HCEC 1CT (cell line): ENCODE measurements at places on chromosomes 16 and 17.

GRCh38 chr17:49218941-49219913 is 8.7 kb downstream of the ABI3 start:
- no peak for DNase-seq

DNA sequence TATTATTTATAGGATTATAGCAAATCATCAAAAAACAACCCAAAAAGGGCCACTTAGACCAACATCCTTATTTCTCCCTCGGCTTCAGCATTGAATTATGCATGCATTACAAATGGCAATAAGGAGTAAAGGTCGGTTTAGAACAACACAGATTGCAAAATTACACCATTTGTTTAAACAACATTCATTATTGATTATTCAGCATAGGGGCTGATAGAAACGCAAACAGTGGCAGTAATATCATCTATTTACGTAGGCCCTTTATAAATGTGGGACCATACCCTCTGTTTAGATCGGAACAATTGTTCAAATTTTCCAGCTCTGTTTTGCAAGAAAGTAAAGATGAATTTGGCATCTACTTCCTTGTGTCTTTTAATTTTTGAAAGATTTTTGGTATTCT is 153.3 kb downstream of the WWOX start:
- no peak for DNase-seq

DNA sequence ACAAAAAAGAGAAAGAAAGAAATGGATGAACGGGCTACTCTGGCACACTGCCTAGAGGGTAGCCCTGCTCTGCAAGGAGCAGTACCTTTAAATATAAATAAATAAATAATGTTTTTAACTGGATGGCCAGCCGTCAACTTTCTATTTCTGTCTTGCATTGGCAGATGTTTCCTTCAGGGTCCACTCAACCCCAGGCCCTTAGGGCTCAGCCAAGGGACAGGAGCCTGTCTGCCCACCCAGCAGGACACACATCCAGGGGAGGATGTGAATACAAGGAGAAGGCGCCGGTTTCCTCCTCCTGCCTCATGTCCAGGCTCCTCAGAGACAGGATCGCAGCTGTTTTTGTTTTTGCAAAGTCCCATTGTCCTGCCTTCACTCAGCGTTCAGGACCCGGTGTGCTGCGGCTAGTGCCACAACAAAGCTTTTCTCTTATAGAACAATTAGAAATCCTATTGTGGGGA is 22.6 kb downstream of the TTYH2 start:
- no peak for DNase-seq

GRCh38 chr17:60676758-60677307 is 818 bp upstream of the BCAS3 start:
- no peak for DNase-seq

- no peak for DNase-seq
Measured at GRCh38 chr17:37194208-37194607, 181.6 kb upstream of the C17orf78 start.

DNA sequence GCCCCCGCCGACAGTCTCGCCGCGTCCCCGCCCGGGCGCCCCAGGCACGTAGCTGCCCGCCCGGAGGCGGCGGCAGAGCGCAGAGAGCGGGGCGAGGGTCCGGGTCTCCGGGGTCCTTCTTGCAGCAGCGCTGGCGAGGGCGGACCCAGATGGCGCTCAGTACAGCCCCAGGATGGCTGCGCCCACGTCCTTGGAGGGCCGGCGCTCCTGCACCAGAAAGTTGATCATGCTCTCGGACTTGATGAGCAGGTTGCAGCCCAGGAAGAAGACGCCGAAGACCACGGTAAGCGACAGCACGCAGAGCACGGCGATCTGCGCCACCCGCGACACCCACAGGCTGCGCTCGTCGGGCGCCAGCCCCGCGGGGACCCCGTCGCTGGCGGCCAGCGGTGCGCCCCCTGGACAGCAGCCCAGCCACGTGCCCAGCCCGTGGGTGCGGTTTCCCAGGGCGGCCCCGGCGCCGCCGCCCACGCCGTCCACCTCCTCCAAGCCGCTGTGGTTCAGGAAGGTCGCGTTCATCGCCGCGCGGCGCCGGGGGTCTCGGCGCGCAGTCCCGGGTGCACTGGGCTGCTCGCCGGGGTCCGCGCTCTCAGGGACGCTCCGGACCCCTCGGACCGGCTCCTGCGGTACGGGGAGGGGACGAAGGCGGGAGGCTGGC is 435 bp downstream of the RPRML start:
- DNase-seq = no peak

DNA sequence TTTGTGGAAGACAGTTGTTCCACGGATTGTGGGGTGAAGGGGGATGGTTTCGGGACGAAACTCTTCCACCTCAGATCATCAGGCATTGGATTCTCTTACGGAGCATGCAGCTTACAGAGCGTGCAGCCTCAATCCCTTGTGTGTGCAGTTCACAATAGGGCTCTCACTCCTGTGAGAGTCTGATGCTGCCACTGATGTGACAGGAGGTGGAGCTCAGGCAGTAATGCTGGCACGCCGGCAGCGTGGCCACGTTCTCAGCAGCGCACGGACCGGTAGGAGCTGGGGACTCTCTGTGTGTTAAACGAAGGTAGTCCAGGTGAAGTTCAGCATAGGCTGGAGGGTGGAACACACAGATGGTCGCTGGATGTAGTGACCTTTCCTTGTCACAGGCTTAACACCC is 37.8 kb downstream of the SEC14L1 start:
- no peak for DNase-seq

DNA sequence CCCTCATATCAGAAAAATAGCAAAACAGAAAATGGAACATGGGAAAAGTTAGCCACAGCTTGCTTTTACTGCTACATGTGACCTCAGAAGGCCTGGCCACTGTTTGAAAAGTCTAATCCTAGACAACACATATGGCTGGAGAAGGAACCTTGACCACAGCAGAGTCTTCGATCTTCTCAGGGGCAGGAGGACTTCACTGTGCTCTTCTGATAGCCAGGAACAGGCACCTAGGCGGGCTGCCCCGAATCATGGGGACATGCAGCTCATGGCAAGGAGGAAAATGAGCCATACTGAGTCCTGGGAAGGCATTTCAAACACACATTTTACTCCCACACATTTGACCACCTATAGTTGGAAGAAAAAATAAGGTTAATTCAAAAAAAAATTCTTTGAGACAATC is 31.1 kb upstream of the ADORA2B start:
- DNase-seq = no peak

- no peak for DNase-seq
Measured at GRCh38 chr17:149897-150584, 12.7 kb downstream of the SCGB1C2 start.

DNA sequence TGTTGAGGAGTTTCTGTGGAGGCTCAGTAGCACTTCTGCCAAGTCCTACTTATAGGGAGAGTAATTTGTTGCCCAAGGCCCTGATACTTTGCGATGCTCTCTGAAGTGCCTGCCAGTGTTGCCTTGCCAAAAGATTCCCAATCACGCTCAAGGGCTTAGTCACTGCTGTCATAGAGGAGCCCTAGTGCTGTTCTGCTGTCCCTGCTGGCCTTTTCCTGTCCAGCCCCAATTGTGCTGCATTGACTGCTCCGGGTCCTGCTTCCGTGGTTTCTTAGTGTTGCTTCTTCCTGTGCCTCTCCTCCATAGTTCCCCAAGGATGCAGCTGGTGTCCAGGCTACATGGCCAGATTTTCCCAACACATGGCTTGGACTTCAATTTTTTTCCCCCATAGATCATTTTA is 13.9 kb downstream of the NUP93 start:
- DNase-seq = peak; percentile 53

GRCh38 chr17:79740413-79740812 is 9.7 kb downstream of the ENPP7 start:
- DNase-seq = no peak

DNA sequence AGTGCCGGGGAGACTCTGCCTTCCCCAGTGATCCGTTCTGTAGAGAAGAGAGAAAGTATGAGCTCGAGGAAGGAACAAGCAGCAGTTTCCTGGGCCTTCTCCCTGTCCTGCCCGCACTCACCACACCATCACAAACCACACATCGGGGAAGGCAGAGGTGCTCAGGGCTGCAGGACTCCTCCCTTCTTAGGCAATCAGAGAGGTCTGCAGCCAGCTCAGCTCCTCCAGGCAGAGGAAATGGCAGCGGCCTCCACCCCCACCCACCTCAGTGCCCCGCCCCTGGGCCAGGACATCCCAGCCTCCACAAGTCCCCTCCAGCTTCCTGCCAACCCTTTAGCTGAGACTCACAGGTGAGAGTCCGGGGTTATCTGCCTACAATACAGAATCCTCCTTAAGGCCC is 2.0 kb downstream of the ZNF319 start:
- no peak for DNase-seq

- no peak for DNase-seq
Measured at GRCh38 chr16:3873482-3874173, 6.9 kb downstream of the CREBBP start.

DNA sequence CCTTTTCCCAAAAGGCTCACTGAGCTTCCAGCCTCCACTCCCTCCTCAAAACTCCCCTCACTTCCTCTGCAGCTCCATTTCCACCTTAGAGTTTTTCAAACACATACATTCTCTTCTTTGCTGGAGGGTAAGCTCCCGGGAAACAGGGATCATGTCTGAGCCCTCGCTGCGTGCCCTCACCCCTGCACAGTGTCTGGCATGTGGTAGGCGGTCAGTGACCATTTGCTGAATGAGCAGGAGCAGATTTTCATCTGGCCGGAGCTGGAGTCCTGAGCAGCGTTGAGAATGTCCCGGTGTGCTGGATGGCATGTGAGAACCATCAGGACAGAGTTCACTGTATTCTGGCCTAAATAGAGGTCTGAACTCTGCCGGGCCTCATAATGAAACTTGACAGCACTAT is 274.5 kb downstream of the GRIN2A start:
- DNase-seq = no peak

DNA sequence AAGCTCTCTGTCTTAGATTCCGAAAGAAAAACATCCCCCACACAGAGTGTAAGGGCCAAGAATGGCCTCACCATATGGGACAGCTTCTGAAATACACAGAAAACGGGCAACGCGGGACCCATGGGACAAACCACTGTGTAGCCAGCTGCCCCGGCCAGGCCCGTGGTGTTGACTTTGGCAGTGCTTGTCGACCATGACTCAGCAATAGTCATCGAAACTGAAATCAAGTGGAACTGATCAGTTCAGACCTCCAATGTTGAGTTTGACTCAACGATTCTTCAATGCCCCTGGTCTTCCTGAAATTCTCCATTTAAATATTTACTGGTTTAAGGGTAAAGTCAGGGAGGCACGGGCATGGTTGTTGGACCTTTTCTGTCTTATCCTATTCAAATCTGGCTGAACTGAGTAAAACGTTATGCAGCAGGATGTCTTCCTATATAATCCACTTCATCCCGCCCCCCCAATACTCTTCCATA is 27.5 kb downstream of the ZFHX3 start:
- peak; percentile 89 for DNase-seq

GRCh38 chr16:21619765-21620425 is 20.5 kb downstream of the METTL9 start:
- no peak for DNase-seq

DNA sequence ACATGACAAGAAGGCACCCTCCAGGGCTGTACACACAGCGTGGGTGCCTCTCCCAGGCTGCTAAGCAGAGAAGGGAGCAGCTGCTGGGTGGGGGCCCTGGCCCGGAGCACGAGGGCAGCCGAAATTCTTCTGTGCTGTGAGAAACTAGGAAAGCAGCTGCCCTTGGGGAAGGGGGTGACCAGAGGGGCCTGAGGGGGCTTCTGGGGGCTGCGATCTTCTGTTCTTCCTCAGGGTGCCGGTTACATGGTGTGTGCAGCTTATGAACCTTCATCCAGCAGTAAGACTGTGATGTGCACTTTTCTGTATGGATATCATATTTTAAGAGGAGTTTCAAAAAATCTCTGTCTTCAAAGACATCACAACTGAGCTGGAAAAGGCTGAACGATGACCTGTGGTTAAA is 43.2 kb upstream of the METRNL start:
- DNase-seq = no peak
